ENCODE measurements at places on chromosomes 1 and 21. TPM values are rescaled to one million over a fixed set of nuclear protein-coding genes. Genes with fewer than 3 reads are reported as not detected.

DNA sequence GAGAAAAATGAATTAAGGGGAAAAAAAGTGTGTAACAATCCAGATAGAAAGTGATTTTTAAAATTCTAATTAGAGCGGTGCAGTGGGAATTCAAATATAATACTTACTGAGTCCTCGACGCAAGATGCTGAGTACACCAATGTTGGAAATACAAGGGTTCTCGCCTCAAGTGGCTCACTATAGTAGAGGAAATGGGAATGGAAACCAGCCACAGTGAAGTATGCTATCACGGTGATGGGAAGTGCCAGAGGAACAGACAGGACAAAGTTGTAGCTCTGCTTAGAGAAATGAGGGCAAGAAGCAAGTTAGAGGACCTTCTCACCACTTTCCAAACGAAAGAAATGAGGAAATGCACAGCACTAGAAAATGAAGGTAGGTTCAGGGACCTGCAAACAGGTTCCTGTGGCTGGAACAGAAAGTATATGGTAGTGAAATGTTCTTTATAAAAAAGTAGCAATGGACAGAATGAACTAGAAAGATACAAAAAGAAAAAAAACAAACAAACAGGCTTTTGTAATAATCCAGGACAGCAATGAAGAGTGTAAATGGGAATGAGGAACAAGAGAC, 13.5 kb downstream of the EGLN1 start:
- H3K4me3 ChIP-seq, result no peak overlapping the region
- DNase-seq, result no peak
- H3K27me3 ChIP-seq, result no peaks in the 10 kb centered on the region
- peaks cover 15% of the 10 kb centered on the region for H3K4me1 ChIP-seq

DNA sequence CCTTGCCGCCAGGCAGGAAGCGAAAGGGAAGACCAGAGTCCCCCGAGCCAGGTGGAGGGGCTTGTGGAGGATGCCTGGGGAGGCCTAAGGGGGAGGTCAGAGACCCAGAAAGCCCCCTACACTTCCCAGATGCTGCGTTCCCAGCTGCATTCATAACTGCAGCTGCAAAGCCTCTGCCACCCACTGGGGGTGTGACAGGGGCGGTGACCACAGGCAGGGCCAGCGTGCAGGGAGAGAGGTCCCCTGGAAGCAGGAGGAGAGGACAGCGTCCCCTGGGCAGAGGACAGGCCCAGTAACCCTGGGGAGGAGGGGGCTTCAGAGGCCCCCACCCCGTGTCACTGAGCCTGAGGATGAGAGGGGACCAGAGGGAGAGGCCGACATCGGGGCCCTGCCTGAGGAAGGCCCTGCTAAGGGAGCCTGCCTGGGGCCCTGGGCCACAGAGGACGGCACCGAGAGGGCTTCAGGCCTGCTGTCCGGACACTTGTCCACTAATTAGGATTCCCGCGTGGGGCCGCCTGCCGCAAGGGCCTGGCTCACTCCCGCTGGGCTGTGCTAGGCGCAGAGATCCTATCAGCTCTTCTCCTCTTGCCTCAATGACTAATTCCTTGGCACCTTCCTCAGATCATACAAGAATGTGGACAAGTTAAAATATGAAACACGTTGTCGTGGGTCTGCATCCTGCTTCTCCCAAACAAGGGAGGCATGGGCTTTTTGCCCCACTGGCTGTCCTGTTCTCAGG, 49.1 kb upstream of the CCDC27 start:
- H3K4me3 ChIP-seq, result no peak overlapping the region
- no peak for DNase-seq
- H3K27me3 ChIP-seq, result peaks cover 52% of the 10 kb centered on the region
- no peaks in the 10 kb centered on the region for H3K36me3 ChIP-seq
- peaks cover 17% of the 10 kb centered on the region for H3K4me1 ChIP-seq
- no peak overlapping the region for H3K27ac ChIP-seq

GRCh38 chr1:162365284-162366020, 11.2 kb downstream of the SPATA46 start:
- H3K27ac ChIP-seq, result no peak overlapping the region
- H3K4me1 ChIP-seq, result no peaks in the 10 kb centered on the region
- no peaks in the 10 kb centered on the region for H3K27me3 ChIP-seq
- no peak overlapping the region for H3K4me3 ChIP-seq
- no peak for DNase-seq

DNA sequence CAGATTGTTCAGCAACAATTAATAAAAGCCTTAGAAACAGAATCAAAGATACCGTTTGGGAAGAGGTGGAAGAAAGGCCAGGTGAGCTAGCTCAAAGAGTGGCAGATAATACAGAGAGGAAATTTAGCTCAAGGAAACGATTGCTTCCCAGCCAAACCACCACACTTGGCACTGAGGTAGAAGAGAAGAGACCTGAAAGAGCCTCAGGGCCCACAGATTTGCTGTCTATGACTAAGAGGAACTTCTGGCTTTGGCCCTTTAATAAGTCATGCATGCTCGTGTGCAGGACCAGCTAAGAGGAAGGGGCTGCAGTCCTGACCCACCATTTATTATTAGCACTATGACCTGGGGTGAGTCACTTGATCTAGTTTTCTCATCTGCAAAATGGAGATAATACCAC, 72.8 kb upstream of the BCL10 start:
- H3K4me1 ChIP-seq, result peaks cover 8% of the 10 kb centered on the region
- no peak overlapping the region for H3K4me3 ChIP-seq
- no peak overlapping the region for H3K27ac ChIP-seq
- H3K27me3 ChIP-seq, result no peaks in the 10 kb centered on the region

DNA sequence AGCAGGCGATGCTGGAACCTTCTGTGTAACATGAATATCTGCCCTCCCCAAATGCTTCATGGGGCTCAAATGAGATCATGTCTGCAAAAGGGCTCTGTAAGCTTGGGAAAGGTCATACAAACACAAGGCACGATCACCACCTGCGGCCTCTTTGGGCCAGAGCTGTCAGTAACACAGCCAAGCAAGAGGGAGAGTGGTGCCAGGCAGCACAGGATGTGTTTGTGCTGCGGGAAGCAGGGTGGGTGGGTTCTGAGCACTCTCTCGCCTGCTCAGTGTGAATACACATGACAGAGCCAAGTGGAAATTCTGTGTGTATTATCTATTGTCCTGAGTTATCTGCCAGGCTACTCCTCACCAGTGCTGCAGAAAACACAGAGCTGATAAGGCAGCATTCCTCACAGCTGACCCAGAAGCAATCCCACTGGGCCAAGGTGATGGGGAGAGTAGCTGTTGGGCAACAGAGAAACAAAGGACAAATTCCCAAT, 101.2 kb downstream of the LAMC2 start:
- H3K27ac ChIP-seq, result no peak overlapping the region
- H3K4me3 ChIP-seq, result no peak overlapping the region
- no peaks in the 10 kb centered on the region for H3K27me3 ChIP-seq
- H3K4me1 ChIP-seq, result peaks cover 28% of the 10 kb centered on the region
- no peaks in the 10 kb centered on the region for H3K36me3 ChIP-seq

DNA sequence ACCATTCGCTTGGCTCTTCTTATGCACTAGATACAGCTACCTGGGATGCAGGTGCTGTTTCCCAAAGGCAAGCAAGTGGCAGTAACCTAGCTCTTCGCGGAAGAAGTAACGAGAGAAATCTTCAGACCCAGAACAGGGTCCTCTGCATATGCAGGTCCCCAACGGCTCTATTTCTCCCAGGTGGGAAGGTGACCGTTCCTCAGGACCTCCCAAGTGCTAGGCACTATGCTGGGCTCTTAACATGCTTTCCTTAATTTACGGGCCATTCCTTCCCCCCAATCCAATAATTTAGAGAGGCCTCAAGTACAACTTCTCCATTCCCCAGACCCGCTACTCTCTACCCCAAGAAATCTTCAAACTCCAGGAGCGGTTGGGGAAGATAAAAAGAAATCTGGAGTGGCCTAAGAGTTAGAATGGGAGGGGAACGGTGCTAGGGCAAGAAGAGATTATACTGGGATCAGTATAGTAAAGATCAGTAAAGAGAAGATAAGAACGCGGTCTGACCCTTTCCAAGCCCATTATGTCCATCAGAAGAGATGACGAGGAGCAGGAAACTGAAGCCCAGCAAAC, 410 bp downstream of the TXNDC12 start:
- no peak for DNase-seq
- peak overlapping the region; percentile 96 for H3K27ac ChIP-seq
- H3K36me3 ChIP-seq, result peaks cover 7% of the 10 kb centered on the region
- H3K4me3 ChIP-seq, result peak overlapping the region; percentile 93

GRCh38 chr1:56561227-56562019, 17.9 kb downstream of the PLPP3 start:
- no peaks in the 10 kb centered on the region for H3K27me3 ChIP-seq
- no peak overlapping the region for H3K4me3 ChIP-seq
- DNase-seq, result no peak
- H3K27ac ChIP-seq, result no peak overlapping the region

- H3K4me1 ChIP-seq, result no peaks in the 10 kb centered on the region
- H3K27ac ChIP-seq, result no peak overlapping the region
- DNase-seq, result no peak
- peaks cover 60% of the 10 kb centered on the region for H3K27me3 ChIP-seq
- H3K4me3 ChIP-seq, result no peak overlapping the region
Observed at GRCh38 chr1:29743264-29743663, 506.9 kb downstream of the PTPRU start.

DNA sequence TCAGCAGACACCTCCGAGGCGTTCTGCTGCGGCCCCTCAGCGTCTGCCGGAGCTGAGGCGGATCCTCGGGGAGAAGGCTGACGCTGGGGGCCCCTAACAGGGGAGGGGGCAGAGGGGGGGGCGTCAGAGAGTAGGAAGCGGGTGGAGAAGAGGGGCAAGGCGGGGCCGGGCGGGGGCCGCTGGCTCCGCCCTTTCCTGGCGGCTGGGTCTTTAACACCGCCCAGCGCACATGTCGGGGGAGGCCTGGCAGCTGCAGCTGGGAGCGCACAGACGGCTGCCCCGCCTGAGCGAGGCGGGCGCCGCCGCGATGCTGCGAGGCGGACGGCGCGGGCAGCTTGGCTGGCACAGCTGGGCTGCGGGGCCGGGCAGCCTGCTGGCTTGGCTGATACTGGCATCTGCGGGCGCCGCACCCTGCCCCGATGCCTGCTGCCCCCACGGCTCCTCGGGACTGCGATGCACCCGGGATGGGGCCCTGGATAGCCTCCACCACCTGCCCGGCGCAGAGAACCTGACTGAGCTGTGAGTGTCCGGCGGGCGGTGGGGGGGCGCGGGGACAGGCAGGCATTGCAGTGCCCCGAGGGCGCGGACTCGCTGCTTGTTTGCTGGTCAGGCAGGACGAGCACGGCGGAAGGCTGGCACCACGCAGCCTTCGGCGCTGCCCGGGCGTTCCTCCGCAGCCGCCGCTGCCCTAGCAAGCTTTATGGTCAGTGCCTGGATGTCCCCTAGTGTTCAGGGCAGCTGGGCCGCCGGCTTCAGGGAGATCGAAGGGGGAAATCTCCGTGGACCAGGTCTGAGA, at the start of gene NTRK1:
NTRK1 (plus strand) TSS at position 238 of the 796 bp plus-strand sequence; CDS start at position 308, 70 bp downstream.
- H3K27me3 ChIP-seq, result peaks cover 65% of the 10 kb centered on the region
- no peaks in the 10 kb centered on the region for H3K36me3 ChIP-seq
- DNase-seq, result no peak
- H3K27ac ChIP-seq, result no peak within 1 kb of the TSS
- peaks cover 45% of the 10 kb centered on the region for H3K4me1 ChIP-seq

GRCh38 chr1:181647314-181648035, 164.2 kb downstream of the CACNA1E start:
- no peak for DNase-seq
- no peaks in the 10 kb centered on the region for H3K4me1 ChIP-seq
- no peaks in the 10 kb centered on the region for H3K36me3 ChIP-seq
- H3K27me3 ChIP-seq, result peaks cover 46% of the 10 kb centered on the region
- no peak overlapping the region for H3K4me3 ChIP-seq

DNA sequence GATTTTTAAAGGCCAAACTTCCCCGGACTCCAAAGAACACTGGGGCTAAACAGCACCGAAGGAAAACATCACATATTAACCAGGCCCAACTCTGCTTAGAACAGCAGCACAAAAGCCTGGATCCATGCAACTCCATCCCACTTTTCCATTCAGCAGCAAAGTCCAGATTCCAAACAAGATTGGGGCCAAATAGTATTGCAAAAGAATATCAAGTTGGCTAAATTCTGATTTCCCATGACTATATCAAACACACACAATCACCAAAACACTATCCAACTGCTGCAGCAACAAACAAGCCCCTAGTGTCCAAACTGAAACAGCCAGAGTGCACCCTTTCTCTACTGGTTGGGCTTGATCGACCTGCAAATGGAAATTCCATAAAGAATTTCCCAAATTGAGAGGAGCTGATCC, 19.4 kb upstream of the TMEM125 start:
- no peaks in the 10 kb centered on the region for H3K4me1 ChIP-seq
- H3K36me3 ChIP-seq, result peaks cover 1% of the 10 kb centered on the region
- DNase-seq, result no peak
- H3K27ac ChIP-seq, result no peak overlapping the region
- H3K4me3 ChIP-seq, result no peak overlapping the region

DNA sequence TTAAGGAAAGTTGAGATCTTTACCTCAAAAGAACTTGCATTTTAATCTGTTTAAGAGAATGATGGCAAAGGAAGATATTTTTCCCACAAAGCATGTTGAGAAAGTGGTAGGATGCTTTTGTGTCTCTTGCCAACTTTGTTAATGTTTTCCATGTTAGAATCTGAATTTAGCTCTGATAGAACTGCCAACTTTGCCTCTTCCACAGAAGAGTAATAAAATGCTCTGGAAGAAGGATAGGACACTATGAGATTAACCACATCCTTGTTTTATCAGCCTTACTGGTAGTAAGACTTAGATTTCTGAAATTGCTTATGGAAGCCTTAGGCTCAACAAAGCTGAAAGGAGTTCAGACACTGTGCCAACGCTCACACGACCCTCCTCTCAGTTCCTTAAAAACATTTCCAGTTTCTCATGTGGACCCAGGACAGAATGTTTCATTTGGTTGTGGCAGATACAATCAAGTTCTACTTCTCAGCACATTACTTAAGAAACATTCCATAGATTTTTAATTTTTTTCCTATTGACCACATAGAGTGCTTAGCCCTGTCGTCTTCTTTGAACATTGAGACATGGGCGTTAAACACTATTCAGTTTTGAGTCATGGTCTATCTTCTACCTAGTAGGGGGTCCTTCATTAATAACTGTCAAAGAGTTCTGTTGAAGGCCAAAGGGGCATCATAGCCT, 59.0 kb downstream of the MTR start:
- H3K36me3 ChIP-seq, result peaks cover 64% of the 10 kb centered on the region
- peaks cover 21% of the 10 kb centered on the region for H3K4me1 ChIP-seq
- DNase-seq, result no peak

GRCh38 chr1:245751116-245751515, 596.3 kb downstream of the KIF26B start:
- peaks cover 15% of the 10 kb centered on the region for H3K36me3 ChIP-seq
- DNase-seq, result no peak
- H3K27me3 ChIP-seq, result no peaks in the 10 kb centered on the region
- peak overlapping the region; percentile 23 for H3K27ac ChIP-seq

Gene KPRP
- total RNA-seq, result not detected

Gene LIPI
- not detected for total RNA-seq

Gene GJA9
- not detected for total RNA-seq

Gene LINGO4
- not detected for total RNA-seq
